ENCODE measurements at places on chromosomes 5 and 9.

- DNase-seq, result no peak
Measured at GRCh38 chr5:170631466-170632195, 127.8 kb downstream of the KCNIP1 start.

GRCh38 chr9:128898845-128899565 lies 17.1 kb downstream of the LRRC8A start:
- DNase-seq, result no peak

- DNase-seq, result peak; percentile 53
Measured at GRCh38 chr9:136409557-136410455, 608 bp downstream of the ENTR1 start.

- DNase-seq, result no peak
Measured at GRCh38 chr5:1643651-1644392, 120.1 kb upstream of the LPCAT1 start.

GRCh38 chr9:96524045-96524444 lies 74.1 kb downstream of the HABP4 start:
- no peak for DNase-seq

GRCh38 chr9:117704597-117704996 lies 394 bp downstream of the TLR4 start:
- no peak for DNase-seq

- no peak for DNase-seq
Measured at GRCh38 chr5:148511810-148512347, 128.1 kb downstream of the FBXO38 start.

- no peak for DNase-seq
Measured at GRCh38 chr5:151058891-151059489, 21.8 kb downstream of the TNIP1 start.

DNA sequence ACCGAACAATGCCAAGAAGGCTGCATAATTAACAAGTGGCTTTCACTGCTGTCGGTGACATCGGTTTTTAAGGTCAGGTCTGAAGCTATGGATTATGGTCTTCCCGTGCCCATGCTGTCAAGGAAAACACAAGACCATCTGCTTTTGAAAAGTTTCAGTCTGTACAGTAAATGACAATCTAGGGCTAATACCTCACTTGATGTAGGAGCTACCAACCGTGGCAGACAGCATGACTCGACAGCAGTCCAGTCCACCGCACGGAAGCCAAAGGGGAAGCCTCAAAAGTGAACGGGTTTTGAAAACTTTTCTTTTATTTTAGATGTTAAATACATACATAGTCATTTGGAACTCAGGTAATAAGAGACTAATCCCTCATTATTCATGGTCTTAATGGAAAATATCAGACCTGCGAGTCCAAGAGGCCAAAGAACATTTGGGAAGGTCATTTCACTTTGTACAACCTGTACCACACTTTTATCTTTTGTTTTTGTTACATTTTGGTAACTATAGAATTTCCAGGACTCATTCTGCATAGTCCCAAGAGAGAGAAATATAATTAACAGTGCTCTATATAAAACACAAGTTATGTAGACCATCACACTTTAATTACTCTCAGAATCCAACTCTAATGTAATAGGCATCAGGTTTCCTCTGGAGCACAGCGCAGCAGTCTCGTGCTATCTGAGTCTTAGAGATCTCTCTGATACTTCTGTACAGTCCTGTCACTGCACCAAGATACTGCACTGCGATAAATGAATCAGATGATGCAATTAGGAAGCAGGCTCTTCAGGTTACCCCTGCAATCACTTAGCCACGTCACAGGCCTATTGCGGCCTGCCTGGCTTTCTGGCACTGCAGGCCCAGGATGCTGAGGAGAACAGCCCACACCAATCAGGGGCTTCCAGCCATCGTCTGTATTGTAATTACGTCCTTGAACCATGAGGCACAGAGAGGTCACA lies 184.9 kb downstream of the FANCC start:
- DNase-seq, result no peak

DNA sequence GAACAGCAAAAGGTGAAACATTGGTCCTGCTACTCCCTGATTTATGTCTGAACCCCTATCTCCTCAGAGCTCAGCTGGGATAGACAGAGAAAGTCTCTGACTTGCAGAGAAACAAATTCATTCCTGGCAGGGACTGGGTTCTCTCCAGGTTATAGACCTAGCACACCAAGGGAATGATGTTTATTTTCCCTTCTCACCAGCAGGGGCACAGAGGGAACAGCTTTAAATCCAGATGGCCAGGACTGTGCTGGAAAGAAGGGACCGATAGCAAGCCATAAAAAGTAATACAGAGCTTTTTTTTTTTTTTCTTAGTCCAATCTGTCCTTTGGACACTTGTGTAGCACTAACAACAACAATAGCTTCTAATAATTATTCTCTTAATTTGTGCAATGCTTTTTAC lies 141.1 kb upstream of the C9orf72 start:
- no peak for DNase-seq

GRCh38 chr5:148861088-148861487 lies 34.7 kb downstream of the ADRB2 start:
- no peak for DNase-seq

GRCh38 chr5:125186911-125187375 lies 440.5 kb upstream of the ZNF608 start:
- no peak for DNase-seq

- DNase-seq, result no peak
Measured at GRCh38 chr9:125568621-125569020, 138.4 kb downstream of the MAPKAP1 start.

- DNase-seq, result no peak
Measured at GRCh38 chr9:38136386-38136785, 67.4 kb upstream of the SHB start.

GRCh38 chr5:132549576-132549975 lies 6.3 kb upstream of the IL5 start:
- no peak for DNase-seq

DNA sequence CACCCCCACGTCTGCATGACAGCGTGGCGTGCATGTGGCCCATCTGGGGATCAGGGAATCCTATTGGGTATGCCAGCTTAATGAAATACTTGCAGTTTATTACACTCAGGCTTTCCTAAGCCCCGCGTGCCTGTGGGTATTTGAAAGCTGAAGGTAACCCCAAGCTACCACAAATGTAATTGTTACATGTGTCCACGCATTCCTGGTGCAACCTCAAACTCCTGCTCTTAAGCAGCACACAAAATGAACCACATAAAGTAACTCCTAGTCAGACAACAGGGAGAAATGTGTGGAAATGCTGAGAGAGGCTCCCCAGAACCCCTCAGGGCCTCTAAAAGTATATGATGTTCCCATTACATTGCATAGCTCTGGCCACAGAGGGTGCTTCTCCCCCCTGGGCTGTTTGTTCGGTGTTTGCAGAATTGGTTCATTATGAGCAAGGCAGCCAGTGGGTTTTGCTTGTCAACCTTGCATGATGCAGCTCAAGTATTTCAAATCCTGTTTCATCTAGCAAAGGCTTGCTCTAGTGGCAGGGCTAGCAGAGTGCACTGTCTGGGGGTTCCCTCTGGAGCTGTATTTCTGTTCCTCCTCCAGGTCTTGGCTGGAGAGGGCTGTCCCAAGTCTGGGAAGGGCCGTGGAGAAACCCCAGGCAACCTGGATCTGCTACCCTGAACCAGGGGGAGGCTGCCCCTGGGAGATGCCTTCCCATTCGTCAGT lies 1.8 kb upstream of the DCANP1 start:
- no peak for DNase-seq

DNA sequence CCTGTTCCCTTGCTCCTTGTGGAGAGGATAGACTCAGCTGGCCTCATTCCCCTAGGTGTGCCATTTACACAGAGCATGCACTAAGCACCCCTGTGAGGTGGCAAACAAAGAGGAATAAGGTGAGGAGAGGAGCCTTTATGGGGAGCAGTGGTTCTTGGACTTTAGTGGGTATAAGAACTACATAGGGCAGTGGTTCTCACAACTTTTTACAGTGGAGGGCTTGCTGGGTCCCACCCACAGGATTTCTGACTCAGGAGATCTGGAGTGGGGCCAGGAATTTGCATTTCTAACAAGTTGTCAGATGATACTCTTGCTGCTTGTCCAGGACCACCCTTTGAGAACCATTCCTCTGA lies 42.0 kb downstream of the CSF1R start:
- DNase-seq, result no peak

GRCh38 chr5:1736065-1736464 lies 63.6 kb downstream of the MRPL36 start:
- DNase-seq, result no peak

DNA sequence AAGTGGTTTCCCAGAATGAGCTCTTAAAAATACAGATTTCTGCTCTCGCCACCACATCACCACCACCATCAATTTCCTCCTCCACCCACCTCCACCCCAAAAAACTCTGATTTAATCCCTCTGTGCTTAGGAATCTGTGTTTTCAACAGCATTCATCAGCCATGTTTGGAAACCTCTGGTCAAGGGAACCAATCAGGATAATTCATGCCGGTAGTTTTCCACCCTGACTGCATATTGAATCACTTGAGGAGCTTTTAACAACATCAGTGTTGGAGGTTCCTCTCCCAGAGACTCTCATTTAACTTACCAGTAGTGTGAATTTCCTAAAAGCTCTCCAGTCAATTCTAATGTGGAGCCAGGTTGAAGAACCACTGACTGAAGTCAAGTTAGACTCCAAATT lies 46.0 kb upstream of the DAB2 start:
- DNase-seq, result no peak

DNA sequence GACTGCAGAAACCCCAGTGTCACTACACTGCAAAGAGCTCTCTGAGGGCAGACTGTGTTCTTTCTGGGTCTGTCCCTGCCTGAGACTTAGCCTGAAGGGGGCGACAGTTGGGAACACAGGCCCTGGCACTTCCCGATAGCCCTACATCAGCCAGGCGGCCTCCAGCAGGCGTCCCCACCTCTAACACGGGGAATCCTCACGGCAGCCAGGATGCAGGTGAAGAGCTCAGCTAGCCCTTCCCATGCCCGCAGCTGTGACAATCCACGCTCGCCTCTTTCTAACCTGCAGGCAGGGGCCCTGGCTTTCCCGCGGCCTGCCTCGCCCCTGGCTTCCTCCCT lies 5.9 kb downstream of the MED22 start:
- DNase-seq, result no peak

GRCh38 chr5:170441393-170441784 lies 52.2 kb upstream of the KCNMB1 start:
- no peak for DNase-seq

DNA sequence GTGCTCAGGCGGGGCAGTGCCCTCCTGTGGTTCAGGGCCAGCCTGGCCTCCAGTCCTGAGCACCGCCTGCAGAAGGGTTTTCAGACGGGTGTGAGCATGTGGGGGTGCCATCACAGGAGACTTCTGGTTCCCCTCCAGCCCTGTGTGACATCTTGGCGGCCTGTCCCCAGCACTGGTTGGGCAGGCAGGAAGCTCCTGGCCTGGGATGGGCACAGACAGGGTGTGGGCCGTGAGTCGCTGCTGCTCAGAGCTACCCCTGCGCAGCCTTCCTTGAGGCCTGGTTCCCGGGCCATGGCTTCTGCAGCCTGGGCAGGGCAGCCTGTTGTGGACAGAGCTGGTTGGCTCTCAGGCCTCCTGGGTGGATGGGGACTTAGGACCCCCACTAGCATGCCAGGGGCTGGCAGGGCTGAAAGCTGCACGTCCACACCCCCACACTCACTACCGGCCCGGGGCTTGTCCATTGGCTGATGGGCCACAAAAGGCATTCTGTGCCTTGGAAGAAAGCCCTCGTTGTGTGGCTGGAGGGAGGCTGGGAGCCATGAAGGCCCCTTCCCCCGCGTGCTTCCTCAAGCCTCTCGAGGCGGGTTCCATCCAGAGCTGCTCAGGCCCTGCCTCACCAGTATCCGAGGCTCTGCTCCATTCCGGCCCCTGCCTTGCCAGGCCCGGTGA lies 58.7 kb downstream of the RXRA start:
- DNase-seq, result no peak

GRCh38 chr9:136982232-136983051 lies at the start of gene LCNL1:
Gene LCNL1, plus strand, starts transcription at chr9:136982993. Its CDS starts 594 bp downstream, at chr9:136983587.
- DNase-seq, result no peak

- DNase-seq, result no peak
Measured at GRCh38 chr5:14579731-14580397, 1.7 kb upstream of the OTULINL start.

GRCh38 chr5:98578438-98578837 lies 195.0 kb upstream of the RGMB start:
- no peak for DNase-seq

DNA sequence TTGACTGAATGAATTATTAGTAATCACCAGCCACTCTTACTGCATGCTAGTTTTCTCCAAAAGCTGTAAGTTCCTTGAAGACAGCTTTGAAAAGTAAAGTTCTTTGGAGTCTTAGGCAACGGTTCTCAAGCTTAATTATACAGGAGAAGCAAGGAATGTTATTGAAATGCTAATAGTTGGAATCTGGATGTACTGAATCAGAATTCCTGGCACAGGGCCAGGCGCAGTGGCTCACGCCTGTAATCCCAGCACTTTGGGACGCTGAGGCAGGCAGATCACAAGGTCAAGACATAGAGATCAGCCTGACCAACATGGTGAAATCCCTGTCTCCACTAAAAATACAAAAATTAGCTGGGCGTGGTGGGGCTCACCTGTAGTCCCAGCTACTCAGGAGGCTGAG lies 33.4 kb downstream of the GRIA1 start:
- no peak for DNase-seq

- no peak for DNase-seq
Measured at GRCh38 chr5:11007269-11007870, 246.3 kb upstream of the DAP start.

GRCh38 chr9:121297389-121297788 lies 29.4 kb downstream of the GSN start:
- no peak for DNase-seq

GRCh38 chr5:133938039-133938821 lies 30.2 kb downstream of the C5orf15 start:
- DNase-seq, result no peak

- no peak for DNase-seq
Measured at GRCh38 chr5:103245761-103246160, 12.8 kb upstream of the MACIR start.

DNA sequence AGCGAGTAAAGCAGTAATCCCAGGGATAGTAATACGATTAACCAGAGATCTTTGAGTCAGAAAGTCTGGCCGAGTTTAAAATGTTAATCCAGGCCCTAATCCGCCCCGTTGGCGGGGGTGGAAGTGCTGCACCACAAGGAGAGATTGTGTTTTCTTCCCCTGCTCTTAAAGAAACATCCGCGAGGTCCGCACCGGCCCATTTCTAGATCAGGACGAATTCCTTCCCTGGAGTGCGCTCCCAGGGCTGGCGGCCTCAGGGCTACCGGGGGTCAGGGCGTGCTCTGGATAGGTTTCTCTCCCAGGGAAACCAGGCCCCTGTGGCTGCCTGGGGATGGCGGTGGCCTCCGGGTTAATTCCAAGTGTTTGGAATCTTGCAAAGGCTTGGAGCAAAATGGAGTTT lies 9.3 kb upstream of the NEUROG1 start:
- DNase-seq, result no peak

- no peak for DNase-seq
Measured at GRCh38 chr5:125413496-125414274, 667.2 kb upstream of the ZNF608 start.

DNA sequence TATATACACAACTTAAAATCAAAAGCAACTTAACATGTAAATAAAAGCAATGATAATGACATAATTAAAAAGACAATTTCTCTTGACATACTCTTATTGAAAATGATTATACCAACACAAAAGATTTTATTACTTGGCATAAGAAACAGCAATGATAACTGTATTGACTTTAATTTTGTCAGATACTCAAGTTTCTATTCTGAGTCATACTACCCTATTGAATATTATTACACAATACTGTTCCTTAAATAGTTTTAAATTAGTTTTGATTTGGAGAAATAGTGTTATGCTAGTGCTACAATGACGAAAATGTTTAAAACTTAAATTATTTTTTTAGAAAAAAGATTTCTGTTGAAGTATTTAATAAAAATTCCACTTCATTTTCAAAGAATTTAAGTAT lies 1319.3 kb upstream of the C9orf72 start:
- DNase-seq, result no peak

Measured in activated naive CD4-positive, alpha-beta T cell treated with Interleukin-2 at 50 U/mL for 16 hours (primary cell).